ENCODE measurements at places on chromosomes 4 and X.
A peak's percentile ranks its signal among the peaks of the same experiment; 100 is the strongest.

- no peak for DNase-seq
Observed at GRCh38 chr4:54695337-54695736, 37.6 kb downstream of the KIT start.

DNA sequence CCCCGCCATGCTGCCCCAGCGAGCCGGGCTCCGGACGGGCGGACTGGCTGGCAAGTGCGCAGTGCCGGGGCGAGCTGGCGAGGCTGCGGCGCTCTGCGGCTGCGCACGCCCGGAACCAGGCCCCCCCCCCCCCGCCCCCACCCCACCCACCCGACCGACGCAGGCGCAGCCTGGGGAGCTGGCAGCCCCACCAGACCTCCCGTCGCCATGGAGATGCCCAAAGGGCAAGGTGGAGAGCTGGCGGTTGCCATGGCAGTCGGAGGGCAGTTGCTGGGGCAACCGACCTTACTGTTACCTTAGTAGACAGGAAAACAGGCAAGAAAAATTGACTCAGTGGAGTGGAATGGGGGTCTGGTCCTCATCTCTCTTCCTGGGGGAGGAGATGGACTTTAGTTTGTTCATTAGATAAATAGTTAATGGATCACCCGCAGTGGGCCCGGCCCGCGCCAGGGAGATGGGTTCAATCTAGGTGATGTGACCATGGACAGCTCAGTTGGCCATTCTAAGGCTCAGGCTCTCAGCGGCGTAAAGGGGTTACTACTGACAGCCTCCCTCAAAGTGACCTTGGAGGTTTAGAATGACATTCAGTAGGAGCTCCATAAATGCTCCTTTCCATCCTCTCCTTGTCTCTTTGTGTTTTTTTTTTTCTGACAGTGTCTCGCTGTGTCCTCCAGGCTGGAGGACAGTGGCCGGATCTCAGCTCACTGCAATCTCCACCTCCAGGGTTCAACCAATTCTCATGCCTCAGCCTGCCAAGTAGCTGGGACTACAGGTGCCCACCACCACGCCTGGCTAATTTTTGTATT lies at the start of gene PCSK1N:
TSS of gene PCSK1N (minus strand) at position 87 of the 806 bp plus-strand sequence. CDS start at position 9, 78 bp downstream.
- DNase-seq: peak; percentile 21

DNA sequence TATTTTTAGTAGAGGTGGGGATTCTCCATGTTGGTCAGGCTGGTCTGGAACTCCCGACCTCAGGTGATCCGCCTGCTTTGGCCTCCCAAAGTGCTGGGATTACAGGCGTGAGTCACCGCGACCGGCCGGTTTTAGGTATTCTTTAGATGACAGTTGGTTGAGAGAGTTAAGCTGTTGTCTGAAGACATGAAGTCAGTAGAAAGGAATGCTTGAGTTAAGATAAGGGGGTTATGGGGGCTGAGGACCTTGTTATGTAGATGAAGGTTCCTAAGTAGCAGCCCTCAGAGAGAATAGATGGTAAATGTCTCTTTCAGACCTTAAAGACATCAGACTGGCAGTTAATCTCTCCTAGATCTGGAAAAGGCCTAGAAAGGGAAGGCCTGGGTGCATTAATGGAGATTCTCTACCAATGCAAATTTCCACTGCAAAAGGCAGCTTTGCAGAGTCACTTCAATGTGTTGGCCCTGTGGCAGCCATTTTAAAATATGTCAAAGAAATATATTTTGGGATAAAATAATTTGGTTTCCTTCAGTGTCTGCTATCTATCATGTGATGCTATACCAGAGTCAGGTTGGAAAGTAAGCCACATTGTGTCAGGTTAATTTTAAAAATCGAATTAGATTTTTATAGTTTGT lies 6.4 kb upstream of the ZNF674 start:
- no peak for DNase-seq

DNA sequence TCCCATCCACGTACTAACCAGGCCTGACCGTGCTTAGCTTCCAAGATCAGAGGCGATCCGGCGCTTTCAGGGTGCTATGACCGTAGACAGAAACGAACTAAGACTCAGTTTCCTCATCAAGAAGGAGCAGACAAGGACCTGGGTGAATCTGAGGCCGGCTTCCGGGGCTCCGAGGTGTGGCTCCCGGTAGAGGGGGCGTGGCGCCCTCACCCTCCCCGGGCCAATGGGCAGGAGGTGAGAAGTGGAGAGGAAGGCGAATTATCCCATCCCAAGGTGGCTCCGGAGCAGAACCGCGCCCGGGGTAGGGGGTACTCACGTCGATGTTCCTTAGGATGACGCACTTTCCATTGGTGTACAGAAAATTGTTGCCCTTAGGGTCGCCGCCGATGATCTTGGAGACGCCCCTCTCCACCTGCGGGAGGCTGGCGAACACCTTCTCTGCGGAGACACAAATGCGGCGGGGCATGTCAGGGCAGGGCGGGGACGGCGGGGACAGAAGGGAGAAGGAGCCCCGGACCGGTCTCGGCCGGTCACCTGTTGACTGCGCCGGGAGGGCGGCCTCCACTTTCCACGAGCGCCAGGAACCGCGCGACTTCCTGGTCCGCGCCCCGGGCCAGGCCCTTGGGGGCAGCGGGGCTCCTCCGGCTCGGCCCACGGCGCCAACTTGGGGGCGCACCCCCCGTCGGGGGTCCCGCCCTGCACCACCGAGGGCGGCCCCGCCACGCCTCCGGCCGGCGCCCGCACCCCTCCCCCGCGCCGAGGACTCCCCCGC lies 616 bp downstream of the WDR1 start:
- DNase-seq: peak; percentile 75

GRCh38 chr4:41408859-41409593 lies 128.9 kb upstream of the LIMCH1 start:
- no peak for DNase-seq

DNA sequence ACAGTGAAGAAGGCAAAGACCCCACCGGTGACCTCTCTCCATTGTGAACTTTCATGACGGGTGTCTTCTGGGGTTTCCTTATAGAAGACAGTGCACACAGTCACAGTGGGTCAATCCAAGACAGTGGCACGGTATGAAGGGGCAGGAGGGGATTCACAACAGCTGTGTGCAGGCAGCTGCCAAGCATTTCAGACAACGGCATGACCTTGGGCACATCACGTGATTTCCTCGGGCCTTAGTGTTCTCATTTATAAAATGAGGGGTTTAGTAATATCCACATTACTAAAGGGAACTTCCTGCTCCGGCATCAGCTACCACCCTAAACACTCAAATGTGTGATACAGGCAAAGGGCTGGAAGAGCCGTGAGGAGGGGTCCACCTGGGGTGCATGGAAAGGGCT lies 42.9 kb downstream of the RBM47 start:
- DNase-seq: no peak

DNA sequence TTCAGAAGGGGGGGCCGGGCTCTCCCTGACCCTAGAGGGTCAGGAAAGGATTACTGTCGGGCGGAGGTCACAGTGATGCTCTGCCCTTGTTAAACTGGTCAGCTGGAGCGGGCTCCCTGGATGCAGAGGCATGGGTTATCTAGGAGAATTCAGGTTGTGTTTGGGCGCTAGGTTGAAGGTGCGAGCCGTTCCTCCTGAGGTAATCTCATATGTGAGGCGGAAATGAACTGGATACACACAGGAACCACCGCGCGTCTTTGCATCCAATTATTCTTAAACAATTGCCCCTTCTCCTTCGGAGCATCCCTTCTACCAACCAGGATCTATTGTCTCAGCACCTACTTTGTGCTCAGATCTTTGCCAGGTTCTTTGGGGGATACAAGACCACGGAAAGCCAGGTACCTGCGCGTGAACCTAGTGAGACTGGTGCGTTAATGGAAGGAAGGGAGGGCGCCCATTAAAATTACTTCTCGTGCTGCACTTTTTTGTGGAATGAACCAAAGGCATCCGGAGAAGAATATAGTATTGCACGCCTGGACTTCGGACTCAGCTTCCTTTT lies 28.4 kb downstream of the HAND2 start:
- no peak for DNase-seq

DNA sequence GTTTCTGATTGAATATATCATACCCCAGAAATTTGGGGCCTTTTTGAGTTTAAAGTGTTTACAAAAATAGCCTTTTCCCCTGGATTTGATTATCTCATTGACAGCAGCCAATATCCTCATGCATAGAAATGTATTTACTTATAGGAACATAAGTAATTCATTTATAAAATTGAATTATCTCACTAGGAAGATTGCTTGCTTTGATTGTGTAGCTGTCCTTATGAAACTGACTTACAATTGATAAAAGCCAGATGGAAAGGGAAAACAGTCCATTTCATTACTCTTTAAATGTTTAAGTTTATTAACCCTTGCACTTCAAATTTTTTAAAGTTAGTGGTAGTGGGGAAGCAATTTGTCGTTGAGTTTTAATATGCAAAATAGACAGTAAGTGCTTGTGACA lies 310.2 kb upstream of the TBX22 start:
- DNase-seq: no peak

DNA sequence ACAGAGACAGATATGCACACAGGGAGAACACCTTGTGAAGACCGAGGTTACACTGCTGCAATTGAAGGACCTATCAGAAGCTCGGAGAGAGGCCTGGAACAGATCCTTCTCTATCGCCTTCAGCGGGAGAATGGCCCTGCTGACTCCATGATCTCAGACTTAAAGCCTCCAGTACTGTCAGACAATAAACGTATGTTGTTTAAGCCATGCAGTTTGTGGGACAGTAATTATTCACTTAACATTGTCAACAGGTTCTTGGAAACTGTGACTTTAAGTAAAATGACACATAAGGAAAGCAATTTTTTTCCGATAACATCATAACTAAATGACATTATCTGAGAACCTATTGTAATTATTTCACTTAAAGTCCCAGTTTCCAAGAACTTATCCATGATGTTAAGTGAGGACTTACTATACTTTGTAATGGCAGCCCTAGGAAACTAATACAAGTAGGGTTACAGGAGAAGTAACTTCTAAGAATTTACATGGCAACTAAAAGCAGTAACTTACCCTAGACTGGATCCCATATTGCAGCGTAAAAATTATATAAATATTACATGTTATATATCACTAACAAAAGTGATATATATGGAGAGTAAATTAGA lies 180.8 kb upstream of the MAB21L2 start:
- DNase-seq: no peak

- DNase-seq: peak; percentile 23
Observed at GRCh38 chr4:42654631-42655268, 2.2 kb downstream of the ATP8A1 start.

DNA sequence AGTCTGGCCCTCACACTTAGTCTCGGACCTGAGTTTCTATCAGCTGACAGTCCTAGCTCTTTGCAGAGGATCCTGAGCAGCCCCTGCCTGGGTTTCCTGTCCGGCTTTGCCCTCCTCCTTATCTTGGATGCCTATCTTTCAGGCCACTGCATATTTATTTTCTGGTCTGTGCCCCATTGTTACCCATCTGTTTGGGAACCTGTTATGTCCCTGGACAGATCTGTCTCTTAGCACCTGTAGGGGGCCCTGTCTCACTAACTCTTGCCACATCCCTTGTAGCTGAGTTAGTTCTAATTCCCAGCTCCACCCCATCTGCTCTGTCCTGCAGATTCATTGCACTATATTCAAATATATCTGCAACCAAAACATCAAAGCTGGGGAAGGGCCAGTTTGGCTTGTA lies 514.9 kb upstream of the LCORL start:
- DNase-seq: no peak

DNA sequence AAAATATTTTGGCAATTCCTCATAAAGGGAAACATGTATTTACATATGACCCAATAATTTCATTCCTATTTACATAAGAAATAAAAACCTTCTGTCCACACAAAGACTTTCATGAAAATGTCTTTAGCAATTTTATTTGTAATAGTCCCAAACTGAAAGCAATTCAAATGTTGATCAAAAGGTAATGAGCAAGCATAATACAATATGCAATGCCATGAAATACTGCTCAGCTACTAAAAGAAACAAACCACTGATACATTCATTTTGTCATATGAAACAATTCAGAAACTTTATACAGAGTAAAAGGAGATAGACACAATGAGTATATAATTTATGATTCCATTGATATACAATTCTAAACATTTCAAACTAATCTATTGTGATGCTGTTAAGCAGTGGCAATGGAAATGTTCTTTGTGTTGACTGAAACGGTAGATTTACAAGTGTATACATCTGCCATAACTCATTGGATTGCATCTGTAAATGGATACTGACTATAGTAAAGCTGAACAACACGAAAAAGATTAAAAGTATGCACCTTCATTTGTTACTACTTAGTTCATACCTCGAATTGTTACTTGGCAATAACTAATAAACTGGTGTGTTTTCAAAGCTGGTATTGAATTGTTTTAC lies 335.6 kb downstream of the GASK1B start:
- DNase-seq: no peak

DNA sequence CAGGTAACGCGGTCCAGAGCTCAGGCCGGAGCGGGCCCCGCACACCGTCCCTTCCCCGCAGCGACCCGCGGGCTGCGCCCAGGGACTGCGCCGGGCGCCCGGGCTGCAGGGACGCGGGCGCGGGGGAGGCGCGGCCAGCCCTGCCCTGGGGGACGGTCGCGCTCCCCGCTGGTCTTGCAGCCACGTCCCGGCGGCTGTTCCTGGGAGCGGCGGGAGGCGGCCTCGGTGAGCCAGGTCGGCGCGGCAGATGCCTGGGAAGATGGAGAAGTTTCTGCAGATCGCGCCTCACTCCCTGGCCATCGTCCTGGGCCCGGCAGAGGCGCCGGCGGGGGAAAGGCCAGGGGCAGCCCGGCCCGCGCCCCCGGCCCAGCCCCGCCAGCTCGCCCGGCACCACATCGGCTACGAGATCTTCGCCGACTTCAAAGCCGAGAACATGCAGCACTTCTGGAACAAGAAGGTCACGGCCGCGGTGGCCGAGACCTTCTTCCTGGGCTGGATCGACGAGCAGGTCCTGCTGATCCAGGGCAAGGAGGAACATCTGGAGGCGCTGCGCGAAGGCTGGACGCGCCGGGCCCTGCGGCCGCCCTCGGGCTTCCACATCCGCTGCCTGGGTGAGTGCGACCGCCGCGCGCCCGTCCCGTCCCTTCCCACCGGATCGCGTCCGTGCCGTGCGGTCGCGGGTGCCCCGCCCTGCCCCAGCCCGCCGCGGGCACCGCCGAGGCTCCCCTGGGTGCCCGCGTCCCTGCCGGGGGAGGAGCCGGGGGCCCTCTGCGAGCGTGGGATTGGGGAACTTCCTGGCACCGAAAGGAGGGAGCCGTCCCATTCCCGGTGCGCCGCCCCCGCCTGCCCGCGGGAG lies 107.4 kb upstream of the STOX2 start:
- no peak for DNase-seq

- no peak for DNase-seq
Observed at GRCh38 chrX:150099316-150099715, 161.0 kb upstream of the EOLA2 start.

DNA sequence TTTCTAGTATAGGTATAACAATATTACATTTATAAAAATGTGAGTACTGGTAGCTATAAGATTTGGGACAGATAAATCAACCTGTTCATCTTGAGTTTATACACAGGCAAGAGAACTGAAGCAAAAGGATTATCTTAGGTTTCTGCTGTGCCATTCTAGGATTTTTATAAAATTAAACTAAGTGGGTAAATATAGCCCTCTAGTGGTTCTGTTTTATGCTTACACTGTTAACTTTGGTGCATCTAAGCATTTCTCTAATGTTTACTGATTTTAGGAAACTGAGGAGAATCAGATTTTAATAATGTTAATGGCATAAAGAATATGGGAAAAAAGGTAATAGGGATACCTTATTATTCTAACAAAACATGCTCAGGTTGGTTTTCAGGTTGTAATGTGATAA lies 1.1 kb upstream of the RRH start:
- DNase-seq: no peak

GRCh38 chr4:81826817-81827424 lies 355.2 kb upstream of the RASGEF1B start:
- no peak for DNase-seq

- no peak for DNase-seq
Observed at GRCh38 chr4:129043523-129043922, 49.8 kb downstream of the SCLT1 start.

GRCh38 chr4:108731006-108731405 lies 31.8 kb downstream of the ETNPPL start:
- DNase-seq: no peak

- no peak for DNase-seq
Observed at GRCh38 chrX:101395789-101396188, 5.0 kb downstream of the RPL36A start.

All from stimulated activated CD4-positive, alpha-beta T cell treated with anti-CD3 and anti-CD28 coated beads, Interleukin-2, amount 100 ng/mL, for 24 hours (primary cell).